ENCODE measurements at places on chromosomes 2 and 18.
A peak's percentile ranks its signal among the peaks of the same experiment; 100 is the strongest.

DNA sequence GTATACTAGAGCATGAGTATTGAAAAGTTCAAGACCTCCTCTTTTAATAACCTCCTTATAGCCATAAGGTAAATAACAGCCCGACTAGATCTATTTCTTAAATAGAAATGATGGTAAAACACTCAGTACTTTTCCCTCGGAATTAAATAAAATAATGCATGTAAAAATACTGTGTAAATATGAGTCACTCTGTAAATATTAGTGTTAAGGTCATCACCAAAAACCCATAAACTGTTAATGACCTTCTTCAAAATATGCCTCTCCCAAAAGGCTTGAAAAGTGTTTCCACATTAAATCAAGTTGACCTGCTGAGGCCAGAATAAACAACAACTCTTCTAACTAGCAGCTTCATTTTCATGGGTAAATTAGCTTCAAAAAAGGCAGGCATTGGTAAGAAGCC, 25.3 kb upstream of the BZW1 start:
- DNase-seq = peak; percentile 61

DNA sequence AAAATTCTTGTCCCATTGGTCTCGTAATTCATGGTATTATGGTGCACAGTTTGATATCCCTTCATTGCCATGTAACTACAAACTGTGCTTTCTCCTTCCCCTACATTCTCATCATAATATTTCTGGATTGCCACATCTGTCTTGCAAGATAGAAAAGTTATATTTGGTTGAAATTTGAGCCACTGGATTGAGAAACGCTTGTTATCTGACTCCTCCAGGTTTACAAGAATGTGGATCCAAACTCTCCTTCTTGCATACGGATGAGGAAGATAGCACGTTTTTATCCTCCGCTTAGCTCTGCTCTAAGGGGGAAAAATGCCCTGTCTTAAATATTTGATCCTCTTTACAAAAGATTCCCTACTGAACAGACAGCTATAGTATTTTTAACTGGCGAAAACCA, 438.2 kb downstream of the TSN start:
- DNase-seq = no peak

DNA sequence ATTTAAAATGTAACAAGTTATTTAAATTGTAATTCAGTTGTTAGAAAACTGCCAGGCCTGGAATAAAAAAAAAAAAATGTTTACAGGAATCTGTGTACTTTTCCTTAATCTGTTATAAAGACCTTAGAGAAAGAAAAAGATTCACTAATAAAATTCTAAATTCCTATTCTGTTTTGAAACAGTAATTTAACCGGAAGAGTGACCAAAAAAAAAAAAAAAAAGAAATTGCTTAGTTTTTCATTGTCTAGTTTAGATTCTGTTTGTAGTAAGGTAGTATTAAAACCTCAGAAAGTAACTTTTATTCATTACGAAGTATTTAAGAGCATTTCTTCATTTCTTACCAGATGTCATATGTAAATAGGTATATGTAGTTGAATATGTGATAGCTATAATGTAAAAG, 2.5 kb downstream of the REL start:
- DNase-seq = no peak

- no peak for DNase-seq
Observed at GRCh38 chr18:8097399-8097798, 511.8 kb upstream of the RAB12 start.

GRCh38 chr2:199278099-199278498, 179.6 kb downstream of the SATB2 start:
- DNase-seq = peak; percentile 31

All from LHCN-M2 (cell line).